ENCODE measurements at places on chromosomes 6 and 20. TPM values are rescaled to one million over a fixed set of nuclear protein-coding genes. Genes with fewer than 3 reads are reported as not detected.
A peak's percentile ranks its signal among the peaks of the same experiment; 100 is the strongest.

The CD93 gene
- 105 TPM for total RNA-seq

The LTA gene
- not detected for total RNA-seq

The LRRN4 gene
- total RNA-seq: 0.13 TPM

The MMP24OS gene
- total RNA-seq: 87.6 TPM

The TRIM40 gene
- not detected for total RNA-seq

The PTCRA gene
- total RNA-seq: not detected

The SNX14 gene
- total RNA-seq: 57.2 TPM

The VGLL2 gene
- not detected for total RNA-seq

The TGM3 gene
- total RNA-seq: not detected

The BPIFA1 gene
- not detected for total RNA-seq

The SCP2D1 gene
- total RNA-seq: not detected

The SULF2 gene
- total RNA-seq: 68.7 TPM

The AFDN gene
- 82.3 TPM for total RNA-seq

The METTL24 gene
- total RNA-seq: 1.2 TPM

The MCCD1 gene
- total RNA-seq: not detected

DNA sequence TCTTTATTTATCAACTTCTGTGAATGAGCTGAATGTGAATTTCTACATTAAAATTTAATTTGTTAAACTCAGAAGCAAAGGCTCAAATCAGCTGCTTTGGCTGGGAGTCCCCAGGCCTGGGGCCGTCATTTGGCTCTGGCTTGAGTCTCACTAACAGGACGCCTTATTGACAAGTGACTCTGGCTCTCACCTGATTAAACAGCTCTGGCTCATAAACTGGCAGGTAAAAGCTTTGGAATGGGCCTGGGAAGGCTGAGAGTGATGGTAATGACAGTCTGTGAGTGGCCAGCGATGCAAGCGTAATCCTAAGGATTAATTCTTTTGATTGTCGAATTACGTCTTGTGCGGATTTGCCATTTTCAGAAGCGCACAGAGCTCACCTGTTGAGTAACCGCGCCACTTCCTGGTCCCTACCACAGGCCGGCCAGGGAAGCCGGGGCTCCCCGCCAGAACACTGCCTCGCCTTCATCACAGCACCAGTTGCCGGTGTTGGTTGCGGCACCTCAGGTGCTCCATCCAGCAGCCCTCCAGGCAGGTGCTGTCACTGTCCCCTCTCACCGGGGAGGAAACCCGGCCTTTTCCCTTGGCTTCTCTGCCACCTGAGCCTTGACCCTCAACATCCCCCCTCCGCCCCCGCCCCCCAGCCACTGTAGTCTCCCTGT lies 110.7 kb downstream of the ZDHHC14 start:
- no peak for DNase-seq

DNA sequence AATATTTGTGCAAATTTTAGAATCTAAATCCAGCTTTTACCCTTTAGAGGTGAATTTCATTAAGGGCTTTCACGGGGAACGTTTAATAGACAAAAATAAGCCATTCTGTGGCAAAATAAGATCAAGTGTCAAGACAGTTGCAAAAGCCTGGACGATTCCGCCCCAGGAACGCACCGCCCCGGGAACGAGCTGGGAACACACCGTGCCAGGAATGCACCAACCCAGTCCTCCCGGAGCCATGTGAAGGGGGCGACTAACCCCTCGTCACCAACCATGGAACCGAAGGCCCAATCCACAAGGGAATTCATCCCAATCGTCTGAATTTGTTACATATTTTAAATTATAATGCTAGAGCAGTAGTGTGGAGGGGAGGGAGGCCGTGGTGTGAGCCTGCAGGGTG lies 20.8 kb upstream of the TCFL5 start:
- no peak for DNase-seq

- DNase-seq: no peak
Observed at GRCh38 chr6:46323312-46323965, 152.7 kb upstream of the ENPP5 start.

GRCh38 chr6:129672881-129673631 lies 36.9 kb downstream of the ARHGAP18 start:
- DNase-seq: no peak

- no peak for DNase-seq
Observed at GRCh38 chr6:34597605-34598353, 41.6 kb upstream of the SPDEF start.

DNA sequence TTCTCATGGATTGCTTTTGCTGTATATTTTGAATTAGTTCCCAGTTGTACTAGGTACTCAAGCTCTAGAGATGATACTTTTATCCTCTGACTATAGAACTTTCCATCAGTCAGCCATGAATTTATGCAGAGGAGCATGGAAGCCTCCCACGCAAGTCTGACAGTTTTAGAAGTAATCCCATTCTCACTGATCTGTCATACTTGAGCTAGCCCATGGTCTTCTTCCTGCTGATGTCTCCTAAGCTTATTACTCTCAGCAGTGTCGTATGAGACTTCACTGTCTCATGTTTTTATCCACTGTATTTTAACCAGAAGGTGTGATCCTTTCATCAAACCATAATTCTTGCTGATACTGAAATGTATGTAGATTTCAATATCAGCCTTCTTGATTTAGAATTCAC lies 715.2 kb upstream of the MARCKS start:
- DNase-seq: no peak

DNA sequence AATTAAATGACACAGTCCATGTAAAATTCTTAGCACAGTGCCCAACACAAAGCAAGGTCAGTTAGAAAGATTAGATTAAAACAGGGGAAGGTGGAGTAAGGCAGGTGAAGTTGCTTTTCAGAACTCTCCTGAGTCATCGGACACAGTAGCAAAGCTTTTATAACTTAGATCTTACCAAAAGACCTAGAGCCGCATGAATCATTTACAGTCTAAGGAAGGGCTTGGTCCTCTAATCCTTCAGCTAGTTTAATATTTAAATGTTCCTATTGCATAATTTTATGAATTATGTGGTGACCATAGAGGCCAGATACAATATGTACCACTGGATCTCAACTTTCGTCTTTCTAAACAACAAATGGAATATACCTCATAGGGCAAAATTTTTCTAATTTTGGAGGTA lies 202.1 kb upstream of the SNX9 start:
- DNase-seq: no peak

DNA sequence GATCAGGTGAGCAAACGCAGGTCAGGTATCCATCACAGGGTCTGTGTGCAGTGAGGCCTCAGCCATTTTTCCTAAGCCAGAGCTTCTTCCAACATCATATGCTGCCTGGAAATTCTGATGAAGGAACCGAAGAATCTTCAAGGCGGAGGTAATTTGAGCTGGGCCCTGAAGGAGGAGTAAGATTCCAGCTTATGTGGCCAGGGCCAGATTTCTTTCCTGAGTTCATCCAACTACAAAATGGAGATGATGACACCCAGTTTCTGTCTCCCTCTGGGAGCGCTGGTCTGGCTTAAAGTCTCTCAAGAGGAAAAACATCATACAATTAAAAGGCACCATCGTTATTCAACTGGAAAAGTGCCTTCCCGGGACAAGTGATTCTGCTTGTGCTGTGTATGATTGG lies 6.9 kb upstream of the MANBAL start:
- DNase-seq: no peak

- no peak for DNase-seq
Observed at GRCh38 chr20:32855387-32855786, 3.3 kb upstream of the EFCAB8 start.

DNA sequence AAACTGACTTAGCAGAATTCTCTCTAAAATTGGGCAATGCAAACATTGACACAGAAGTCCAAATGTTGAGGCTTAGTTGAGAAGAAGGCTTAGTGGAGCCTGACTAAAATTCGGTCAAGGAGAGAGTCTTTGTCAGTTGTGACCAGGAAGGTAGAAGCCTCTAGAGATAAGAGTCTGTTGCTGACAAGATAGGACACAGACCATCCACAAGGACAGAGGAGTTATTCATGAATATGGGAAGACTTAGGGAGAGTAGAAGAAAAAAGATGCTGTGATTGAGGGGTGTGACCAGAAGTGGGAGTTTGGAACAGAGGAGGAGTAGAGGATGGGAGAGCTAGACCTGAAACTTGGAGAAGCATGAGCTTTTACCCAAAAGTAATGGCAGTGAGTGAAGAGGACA lies 7.2 kb upstream of the FAXC start:
- DNase-seq: no peak

DNA sequence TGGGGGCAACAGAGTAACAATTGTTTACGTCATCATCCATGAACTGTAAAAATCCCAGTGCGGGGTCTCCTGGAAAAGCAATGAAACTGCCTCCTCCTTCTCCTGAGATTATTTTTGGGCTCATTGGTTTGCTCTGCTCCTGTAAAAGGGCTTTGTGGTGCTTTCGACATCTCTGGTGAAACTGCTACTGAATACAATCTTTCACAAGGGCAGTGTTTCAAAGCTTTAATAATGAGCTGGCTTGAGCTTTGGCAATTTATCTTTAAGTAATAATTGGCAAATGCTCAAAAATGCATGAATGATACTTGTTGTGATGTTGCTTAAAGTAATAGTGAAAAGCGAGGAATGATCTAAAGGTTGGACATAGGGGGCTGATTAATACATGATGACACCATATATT lies 43.5 kb upstream of the ENPP1 start:
- DNase-seq: no peak

DNA sequence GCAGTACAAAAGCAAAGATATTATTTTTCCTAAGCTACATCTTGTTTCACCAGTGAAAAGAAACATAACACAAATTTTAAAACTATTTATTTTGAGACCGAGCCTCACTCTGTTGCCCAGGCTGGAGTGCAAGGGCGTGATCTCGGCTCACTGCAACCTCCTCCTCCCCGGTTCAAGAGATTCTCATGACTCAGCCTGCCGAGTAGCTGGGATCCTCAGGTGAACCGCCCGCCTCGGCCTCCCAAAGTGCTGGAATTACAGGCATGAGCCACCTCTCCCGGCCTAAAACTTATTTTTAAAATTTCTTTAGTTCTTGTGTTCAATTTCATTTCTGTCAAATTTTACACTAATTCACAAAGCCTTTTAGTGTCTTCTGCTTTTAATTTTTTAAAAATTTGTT lies 5.9 kb downstream of the SRSF12 start:
- DNase-seq: no peak

- no peak for DNase-seq
Observed at GRCh38 chr20:4793183-4793582, 71.5 kb downstream of the PRND start.

DNA sequence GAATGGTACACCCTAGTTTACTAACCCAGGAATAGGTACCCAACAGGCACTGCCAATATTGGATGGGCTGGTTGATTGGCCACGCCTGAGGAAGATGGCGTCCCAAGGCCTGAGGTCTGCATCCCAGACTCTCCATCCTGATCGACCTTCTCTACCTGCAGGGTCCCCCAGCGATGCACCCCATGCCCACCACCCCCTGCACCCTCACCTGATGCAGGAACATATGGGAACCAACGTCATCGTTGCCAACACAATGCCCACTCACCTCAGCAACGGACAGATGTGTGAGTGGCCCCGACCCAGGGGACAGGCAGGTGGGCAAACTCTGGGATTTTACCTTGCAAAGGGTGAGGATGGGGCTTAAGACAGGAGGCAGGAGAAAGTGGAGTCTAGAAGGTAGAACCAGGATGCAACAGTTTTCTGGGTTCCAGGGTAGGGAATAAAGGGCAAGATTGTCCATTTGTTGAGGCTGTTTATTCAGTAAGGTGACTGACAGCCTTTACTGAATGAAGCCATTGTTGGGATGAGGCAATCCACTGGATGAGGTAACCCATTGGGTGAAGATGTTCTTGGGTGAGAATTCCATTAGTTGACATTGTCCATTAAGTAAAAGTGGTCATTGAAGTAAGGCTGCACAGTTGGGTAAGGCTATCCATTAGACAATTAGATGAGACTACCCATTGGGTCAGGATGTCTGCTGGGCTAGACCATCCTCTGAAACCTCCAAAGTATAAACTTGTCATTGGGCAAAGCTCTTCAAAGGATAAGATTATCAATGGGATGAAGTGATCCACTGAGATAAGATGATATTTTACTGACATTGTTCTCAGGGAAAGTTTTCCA lies 47.3 kb upstream of the TTPAL start:
- no peak for DNase-seq

- DNase-seq: no peak
Observed at GRCh38 chr20:49880177-49880576, 35.2 kb downstream of the SPATA2 start.

DNA sequence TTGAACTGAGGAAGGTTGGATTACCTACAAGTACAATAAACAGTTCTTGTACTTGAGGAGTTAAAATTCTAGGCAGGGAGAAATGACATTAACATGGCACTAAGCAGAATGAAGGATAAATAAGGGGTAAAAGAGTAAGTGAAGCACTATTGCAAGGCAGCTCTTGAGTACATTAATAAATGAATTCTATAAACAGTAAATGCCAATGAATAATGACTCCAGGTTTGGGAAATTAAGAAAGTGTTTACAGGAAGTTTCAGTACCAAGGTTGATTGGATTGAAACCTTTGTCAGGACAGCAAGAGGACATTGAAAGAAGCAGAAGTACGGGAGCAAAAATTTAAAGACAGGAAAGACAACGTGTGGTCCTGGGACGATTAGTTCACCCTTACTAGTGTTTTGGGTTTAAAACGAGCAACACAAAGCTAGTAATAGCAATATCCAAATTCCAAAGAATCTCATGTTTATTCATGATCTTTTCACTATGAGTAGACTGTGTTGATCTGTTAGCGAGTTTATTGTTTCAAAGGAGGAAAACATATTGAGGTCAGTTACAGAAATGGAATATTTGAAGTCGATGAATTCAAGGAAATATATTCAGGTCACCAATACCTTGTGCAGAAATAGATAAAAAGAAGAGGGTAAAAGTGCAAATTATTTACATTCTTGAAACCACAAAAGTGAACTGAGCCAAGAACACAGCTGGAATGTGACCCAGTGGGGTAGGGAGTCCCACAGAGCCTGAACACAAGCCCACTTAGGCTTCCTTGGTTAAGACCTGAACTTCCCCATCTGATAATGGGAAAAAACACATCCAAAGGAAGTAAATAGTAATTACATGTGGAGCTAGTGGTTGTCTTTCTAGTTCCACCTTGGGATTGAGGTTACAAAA lies 80.8 kb downstream of the MKKS start:
- no peak for DNase-seq

GRCh38 chr20:11676630-11677287 lies 240.9 kb upstream of the BTBD3 start:
- no peak for DNase-seq

GRCh38 chr20:59403261-59403961 lies 103.0 kb downstream of the EDN3 start:
- peak; percentile 91 for DNase-seq

GRCh38 chr6:112770308-112770707 lies 423.2 kb downstream of the RFPL4B start:
- no peak for DNase-seq

DNA sequence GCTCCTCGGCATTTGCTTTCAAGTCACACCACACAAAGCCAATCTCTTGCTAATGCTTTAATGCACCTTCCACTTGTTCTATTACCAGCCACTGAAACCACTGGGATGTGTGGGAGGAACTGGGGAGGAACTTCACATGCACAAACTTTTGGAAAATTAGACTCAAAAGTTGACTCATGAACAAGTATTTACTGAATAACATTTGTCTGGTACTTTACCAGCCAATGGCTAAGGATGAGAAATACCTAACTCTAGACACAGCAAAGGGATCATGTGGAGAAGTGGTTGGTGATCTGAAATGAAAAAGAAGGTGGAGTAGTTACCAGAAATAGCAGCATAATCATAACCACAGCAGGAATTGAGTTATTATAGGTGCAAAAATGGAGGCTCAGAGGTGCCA lies 554.0 kb upstream of the NOX3 start:
- no peak for DNase-seq

GRCh38 chr6:16966791-16967469 lies 134.9 kb upstream of the STMND1 start:
- DNase-seq: no peak

GRCh38 chr6:155795173-155795796 lies 339.6 kb upstream of the NOX3 start:
- DNase-seq: no peak
